ENCODE measurements at places on chromosomes 6 and 20.

DNA sequence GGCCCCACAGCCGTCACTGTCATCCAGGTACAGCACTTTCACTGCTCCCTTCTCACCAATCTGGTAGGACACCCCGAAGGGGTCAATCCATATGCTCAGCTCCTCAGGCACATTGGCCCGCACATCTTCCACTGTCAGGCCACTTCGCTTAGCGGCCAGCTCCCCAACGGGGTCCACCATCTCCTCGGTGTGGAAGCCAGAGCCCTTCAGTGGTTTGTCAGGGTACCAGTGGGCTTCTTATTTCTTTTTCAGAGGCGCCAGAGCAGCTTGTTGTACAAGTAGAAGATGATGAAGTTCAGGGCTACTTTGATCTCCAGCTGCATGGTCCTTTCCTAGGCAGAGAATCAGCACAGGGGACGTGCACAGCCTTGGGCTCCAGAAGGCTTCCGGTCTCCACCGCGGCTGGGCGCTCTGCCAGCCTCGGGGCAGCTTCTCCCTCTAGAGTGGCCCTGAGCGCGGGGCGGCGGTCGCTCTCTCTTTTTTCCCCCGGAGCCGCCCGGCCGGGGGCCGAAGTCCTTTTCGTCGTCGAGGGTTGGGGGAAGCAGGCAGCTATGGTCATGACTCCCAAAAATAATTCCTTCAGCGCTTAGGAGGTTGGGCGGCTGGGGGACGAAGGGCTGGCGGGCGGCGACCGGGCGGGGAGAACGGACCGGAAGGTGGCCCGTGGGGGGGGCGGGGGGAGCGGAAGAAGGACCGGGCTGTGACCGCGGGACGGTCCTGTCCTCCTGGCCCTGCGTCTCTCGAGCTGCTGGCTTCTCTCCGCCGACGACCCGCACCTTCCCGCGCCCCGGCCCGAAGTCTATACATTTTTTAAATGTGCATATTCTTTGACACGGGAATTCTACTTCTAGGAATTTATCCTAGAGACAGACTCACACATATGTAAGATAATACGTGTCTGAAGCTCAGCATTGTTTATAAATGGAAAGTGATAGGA, 6.5 kb upstream of the ZSCAN9 start:
- peak; percentile 16 for DNase-seq

DNA sequence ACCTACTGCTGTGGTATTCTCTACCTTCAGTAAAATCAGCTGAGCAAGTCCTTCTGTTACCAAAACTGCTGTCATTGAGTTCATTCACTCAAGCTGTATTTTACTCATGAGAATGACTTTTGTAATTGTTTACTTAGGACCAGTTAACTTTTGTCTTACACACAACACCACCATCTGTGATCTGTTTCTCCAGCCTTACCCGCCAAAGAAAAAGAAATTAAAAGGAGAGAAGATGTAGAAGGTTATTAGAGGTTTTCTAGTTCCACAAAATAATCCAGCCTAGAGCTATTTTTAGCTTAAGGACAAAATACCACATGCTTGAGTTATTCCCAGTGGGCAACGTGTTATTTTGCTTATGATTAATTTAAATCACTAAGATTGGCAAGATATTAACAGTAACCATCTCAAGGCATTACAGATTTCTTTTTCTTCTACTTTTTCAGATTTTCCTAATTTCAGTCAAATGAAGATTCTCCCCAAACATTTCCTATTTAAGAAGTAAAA, 38.2 kb downstream of the FAM8A1 start:
- no peak for DNase-seq

DNA sequence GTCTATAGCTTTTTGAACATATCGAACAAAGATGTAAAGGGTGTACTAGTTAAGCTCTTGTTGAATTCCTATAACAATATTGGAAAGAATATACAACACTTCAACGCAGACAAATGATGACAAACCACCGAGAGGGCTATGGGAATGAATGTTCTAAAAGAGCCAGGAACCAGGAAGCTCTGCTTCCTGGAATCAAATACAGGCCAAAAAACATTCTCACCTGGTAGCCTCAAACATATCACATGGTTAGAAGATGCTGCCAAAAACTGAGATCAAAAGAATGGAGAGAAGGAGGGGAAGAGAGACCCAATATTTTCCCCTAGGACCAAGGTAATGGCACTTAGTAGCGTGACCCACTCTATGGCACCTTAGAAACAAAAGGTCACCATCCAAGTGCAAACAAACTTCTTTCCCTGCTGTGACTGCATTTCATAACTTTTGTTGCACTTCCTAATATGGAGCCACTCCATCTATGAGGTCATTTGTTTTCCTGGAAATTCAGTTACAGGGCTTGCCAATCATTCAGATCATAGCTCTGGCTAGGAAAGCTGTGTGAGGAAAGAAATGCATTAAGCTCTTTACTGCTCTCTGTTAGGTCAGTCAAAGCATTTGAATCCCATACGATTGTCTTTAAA, 199.2 kb upstream of the NT5E start:
- no peak for DNase-seq

DNA sequence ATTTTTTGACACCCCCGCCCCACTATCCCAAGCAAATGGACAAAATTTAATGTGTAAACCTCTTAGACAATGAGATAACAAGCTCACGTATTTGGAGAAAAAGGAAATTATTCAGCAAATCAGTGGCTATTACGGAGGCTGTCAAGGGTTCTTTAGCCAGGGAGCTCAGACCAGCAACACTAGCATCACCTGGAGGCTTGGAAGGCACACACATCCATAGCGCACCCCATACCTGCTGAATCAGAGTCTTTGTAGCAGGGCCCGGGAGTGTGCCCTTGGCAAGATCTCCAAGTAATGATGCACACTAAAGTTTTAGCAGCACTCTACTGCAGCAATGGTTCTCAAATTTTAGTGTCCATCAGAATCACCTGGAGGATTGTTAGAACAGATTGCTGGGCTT, 223.2 kb upstream of the BTBD3 start:
- DNase-seq: no peak

- DNase-seq: no peak
These were observed 13.5 kb downstream of the STK35 start for GRCh38 chr20:2114990-2115681.

GRCh38 chr6:132812756-132813172, 1.6 kb upstream of the RPS12 start:
- no peak for DNase-seq

DNA sequence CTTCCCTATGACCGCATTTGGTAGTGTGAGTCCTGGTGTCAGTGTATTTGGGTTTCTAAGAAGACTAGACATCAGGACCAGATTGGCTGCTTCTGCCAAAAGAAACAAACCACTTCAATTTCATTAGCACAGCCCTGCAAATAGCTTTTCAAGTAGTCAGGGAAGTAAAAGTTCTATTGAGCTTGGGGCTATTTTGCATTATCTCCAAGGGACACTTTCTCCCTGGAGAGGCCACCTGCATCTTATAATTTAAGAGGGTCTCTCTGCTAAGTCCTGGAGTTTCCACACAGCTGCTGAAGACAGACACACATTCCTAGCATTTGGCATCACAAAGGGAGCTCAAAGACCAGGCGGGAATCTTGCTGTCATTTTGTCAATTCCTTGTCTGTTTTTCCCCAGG, 141.2 kb downstream of the BMP2 start:
- DNase-seq: no peak

DNA sequence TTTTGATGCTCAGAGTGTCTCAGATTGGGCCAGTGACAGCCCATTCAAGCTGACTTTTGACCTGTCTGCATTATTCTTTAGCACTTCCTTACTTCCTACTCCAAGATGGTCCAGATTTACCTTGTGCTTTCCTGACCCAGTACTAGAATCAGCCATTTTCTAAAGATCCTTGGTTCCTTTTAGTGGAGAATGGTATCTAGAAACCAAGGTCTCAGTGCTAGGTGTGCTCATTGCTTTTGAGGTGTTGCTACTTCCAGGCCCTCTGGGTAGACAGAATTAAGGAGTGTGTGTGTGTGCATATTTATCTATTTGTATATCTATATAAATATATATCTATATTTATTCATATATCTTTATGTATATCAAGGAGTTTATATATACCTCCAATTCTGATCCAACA, 67.3 kb upstream of the UTRN start:
- no peak for DNase-seq

DNA sequence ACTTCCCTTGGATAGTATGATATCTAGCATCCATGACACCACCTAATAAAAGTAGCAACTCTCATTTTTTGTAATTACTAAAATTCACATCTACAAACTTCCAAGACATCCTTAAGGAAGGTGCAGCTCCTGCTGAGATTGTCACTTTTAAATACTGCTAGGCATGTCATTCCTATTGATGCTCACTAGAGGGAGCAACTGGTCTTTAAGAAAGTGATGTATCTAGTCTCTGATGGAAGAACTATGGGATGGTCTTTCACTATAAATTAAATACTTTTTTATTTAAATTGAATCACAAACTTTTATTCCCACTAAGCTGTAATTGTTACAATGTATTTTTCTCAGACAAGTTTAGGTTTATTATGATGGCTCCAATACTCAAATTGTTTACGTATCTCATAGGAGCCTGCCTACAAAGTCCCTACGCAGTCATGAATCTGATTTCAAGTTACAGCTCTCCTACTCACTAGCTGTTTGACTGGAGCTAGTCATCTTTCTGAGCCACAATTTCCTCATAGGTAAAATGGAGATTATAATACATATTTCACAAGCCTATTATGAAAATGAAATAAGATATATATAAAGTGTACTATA, 8.1 kb upstream of the TSPYL1 start:
- peak; percentile 57 for DNase-seq

DNA sequence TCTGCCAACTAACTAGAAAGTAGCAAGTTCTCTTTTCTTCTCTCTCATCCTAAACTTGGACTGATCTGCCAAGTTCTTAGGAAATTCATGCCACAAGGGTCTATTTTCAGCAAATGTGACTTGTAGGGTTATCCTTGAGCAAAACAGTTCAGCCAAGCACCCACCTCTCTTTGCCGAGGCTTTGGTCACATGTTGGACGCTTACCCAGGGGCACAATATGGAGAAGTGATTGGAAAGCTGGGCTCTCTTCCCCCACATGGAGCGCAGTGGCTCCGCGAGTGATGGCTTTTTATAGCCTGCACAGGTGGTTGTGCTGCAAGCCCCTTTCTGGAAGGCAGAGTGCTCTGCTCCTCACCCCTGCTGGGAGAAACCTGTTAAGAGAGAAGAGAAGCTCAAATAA, 47.7 kb upstream of the FNDC1 start:
- DNase-seq: no peak

DNA sequence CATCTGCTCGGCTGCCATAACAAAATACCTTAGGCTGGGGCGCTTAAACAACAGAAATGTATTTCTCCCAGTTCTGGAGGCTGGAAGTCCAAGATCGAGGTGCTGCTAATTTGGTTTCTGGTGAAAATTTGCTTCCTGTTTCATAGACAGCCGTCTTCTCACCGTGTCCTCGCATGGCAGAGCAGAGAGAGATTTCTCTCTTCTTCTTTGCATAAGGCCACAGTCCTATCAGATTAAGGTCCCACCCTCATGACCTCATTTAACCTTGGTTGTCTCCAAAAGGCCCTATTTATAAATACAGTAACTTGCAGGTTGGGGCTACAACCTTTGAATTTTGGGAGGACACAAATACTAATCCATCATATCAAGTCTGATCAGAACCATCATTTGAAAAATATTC, 544.3 kb downstream of the KIF16B start:
- no peak for DNase-seq

DNA sequence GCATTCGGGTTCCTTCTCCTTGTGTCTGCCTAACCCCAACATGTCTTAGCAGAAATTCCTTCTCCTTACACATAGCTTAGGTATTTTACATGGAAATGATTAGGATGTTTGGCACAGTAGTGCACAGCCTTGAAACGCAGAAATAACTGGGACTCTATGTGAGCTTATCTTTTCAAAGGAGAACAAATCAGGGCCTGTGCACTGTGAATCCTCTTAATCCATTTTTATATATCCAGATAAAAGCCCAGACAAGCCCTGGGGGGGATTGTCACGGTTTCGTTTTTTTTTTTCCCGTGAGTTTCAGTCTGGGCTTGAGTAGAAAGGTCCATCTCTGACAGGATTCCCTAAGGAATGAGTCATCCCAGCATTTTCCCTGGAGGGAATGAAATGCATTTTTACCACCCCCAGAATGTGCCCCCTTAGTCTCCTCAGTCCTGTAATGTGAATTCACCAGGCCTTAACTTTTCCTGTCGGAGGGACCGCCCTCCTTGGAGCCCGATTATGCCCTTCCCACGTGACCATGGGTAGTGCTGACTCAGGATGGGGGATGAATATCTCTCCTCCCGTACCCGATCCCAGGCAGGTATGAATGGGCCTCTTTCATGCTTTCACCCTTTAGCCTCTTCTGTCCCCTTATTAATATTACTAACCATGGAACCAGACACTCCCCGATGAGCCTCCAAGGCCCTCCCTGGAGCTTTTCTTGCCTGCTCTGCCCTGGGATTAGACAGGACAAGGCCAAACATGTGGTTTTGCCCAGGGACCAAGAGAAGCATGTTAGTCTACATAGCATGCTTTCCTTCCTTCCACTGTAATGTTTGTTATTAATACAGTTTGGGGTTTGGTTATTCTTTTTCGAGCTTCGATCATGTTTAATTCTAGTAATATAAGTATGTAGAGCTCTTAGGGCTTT, 23.9 kb upstream of the NAA20 start:
- DNase-seq: no peak

DNA sequence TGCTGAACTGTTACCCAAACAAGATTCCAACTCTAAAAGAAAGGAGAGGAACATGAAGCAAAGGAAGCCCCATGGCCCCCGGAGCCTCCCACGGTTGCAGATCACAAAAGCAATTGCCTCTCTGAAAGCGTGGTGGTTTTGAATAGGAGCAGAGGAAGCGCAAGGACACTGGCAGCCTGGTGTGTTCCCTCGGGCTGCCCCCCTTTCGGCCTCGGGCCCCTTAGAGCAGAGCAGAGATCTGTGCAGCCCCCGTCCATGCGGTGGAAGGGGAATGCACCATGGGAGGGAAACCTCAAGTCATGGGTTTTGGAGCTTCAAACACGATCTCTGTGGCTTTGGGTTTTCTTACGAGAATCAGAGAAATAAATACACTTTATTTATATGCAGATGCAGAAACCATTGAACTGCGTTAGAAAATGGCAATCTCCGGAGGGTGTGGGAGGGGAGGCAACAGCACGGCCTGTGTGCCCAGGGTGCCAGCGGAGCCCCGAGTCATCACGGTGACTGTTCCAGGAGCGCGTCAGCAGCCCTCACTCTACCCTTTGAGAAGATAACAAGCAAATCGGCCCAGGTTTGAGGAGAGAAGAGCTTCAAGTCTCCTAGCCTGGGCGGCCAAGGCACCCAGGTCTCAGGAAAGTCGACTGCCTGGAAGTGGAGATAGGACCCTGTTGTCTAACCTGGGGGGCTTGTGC, 20.5 kb downstream of the FOXF2 start:
- DNase-seq: no peak

DNA sequence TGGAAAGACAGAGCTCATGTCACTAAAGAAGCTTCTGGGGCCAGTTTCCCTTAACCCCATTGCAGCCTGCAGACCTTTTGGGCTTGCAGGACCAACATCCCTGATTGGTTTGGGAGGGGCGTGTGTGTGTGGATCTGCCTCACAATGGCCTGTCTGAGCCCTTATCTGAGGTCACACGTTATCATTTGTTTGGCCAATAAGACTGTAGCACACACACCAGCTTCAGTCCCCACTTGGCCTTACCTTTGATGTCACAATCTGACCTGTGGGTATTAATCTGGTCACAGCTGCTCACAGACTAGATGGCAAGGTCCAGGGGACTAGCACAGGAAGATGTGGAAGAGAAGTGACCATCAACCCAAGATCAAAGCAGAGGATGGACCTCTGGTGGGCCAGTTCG, at the start of gene SCP2D1:
TSS of gene SCP2D1 (plus strand) at position 301 of the 400 bp plus-strand sequence. CDS start at position 334, 33 bp downstream.
- no peak for DNase-seq

All from CD4-positive, alpha-beta T cell treated with Interleukin-4 for 4 hours (primary cell).